OCI-M1 (cell line): ENCODE measurements at places on chromosomes 2 and 18.
A peak's percentile ranks its signal among the peaks of the same experiment; 100 is the strongest.

DNA sequence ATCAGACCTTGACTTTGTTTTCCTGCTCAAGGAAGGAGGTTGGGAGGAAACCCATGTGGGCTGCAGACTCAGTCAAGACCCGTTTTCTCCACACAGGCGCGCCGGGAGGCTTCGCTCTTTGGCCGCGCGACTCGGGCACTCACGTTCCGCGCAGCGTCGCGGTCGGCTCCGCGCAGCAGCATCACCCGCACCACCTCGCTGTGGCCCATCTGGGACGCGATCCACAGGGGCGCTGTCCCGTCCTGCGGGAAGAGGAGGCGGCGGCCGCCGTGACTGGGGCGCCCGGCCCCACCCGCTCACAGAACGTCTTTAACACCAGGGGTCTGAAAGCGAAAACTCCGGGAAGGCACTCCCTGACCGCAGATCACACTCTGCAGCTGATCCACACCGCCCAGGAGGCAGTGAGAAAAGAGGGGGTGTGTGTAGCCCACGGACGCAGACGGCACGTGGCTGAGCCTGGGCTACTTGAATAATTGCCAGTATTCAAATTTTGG, 33.1 kb upstream of the NPC1 start:
- no peak for DNase-seq

DNA sequence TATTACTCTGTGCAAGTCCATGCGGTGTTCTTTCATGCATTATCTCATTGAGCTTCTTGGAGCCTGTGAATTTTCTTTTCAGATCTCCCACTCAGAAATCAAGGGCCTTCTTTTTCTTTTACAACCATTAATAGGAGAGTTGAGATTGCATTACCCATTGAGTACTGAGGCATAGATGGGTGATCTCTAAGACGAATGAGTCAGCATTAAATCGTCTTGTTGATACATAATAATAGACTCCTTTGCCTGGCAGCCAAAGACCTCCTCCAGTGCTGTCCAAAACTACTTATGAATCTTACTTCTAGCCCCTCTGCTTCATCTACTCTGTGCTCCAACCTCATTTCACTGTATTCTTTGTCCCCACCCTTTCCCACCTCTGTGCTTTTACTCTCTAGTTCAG, 180.5 kb downstream of the AGPS start:
- DNase-seq = no peak

- DNase-seq = no peak
Observed at GRCh38 chr2:22329211-22330154, 1055.5 kb upstream of the KLHL29 start.

DNA sequence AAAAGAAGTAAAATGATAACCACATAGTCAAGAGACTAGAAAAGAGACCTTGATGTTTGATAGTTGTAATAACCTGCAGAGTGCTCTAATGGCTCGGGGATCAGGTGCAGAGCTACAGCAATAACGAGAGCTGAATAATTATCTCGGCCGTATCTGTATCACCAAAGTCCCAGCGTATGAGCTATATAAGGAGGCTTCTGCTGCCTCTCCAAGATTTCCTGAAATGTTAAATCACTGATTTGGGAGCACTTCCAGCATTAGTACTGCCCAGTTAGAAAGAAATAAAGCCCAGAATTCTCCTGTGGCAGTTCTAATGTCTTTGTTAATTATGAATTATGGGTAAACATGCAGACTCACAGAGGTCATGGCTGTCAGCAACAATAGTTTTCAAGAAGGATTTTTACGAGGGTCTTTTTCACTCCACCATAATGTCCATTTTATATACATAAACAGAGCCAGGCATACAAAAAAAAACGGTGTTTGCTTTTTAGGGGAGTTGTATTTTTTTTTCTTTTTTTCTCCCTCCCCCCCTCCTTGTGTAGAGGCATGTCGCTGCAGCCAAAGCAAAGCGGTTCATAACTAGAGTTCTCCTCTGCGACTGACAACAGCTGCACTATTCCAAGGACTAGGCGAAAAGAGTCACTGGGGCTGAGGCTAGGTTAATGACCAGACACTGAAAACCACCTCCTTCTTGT, 168.3 kb upstream of the VRK2 start:
- no peak for DNase-seq

DNA sequence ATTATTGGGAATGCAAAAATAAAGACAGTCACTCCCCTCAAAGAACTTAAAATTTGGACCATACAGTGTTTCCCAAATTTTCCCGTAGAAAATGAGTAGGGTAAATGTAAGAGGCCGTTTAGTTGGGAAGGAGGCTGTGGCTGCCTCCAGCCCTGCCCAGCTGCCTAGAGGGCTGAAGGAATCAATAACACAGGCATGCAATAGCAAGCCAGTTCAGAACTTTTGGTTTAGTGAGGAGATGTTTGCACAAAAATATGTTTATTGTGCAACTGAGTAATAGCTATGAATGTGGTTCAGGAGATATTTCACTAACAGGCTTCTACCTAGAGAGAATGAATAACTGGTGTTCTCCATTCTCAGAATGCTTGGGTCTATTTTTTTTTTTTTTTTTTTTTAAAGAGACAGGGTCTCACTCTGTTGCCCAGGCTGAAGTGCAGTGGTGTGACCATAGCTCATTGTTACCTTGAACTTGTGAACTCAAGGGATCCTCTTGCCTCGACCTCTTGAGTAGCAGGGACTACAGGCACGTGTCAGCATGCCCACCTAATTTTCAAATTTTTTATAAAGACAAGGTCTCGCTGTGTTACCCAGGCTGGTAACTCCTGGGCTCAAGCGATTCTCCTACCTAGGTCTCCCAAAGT, 23.6 kb downstream of the UGP2 start:
- no peak for DNase-seq

DNA sequence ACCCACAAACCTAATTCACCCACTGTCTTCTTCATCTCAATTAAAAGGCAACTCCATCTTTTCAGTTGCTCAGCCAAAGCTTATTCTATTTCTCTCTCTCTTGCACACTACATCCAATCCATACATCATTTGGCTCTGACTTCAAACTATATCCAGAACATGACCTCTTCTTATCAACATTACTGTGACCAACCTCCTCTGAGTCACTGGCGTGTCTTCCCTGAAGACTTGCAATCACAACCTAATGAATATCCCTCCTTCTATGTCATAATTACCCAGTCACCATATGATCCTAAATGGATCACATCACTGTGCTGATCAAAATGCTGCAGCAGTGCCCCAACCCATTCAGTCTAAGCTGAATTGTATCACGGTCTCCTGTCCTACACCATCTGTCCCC, 22.6 kb upstream of the SULT1C3 start:
- DNase-seq = peak; percentile 25

DNA sequence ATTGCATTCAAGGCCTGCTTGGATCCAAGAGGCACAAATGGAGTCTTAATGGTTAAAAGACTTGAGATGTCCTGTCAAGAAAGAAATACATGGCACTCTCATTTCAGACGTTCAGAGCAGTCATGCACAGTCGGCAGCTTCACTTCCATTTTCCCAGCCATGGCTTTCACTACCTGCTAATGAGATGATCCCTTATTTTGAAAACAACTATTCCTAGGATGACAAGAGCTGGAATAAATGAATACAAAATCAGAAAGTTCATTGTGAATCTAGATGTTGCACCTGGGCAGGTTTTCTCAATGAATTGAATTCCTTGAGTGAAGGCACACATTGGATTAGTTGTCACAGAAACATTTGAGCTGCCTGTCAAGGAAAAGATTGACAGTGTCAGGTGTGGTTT, 25.7 kb downstream of the ABCG5 start:
- no peak for DNase-seq

GRCh38 chr2:113390124-113390849, 47.2 kb upstream of the ZNG1B start:
- no peak for DNase-seq

DNA sequence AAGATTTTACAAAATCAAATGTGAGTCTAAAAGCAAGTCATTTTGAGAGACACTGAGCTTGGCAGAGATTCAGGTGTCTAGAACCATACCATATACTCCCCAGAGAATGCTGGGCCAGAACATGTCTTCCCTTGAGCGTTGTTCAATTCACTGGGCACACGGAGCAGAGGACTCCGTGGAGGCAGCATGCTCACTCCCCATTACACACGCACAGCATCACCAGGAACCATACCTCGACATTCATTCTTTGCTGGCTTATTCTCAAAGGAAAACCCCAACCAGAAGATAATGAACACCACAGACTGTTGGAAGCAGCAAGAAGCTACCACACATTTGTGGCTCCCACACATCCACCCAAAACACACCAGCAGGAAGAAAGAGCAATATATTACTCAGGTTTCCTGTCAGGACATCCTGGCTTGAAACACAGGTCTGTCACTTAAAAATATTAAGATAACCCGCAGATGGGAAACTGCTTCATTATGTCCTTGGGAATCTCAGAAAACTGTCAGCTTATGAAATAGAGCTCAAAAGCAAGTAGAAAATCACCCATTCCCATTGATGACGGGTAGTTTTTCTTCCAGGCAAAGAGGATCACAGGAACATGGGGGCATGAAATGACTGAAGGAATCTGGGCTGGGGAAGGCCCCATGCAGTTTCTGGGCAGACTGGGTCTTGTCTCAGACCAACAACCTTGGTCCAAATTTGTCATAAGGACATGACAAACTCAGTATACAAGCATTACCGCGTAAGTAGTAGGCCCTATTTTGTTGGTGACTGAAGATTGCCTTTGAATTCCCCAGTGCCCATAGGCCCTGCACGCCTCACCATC, 46.4 kb downstream of the PCBP1 start:
- no peak for DNase-seq

DNA sequence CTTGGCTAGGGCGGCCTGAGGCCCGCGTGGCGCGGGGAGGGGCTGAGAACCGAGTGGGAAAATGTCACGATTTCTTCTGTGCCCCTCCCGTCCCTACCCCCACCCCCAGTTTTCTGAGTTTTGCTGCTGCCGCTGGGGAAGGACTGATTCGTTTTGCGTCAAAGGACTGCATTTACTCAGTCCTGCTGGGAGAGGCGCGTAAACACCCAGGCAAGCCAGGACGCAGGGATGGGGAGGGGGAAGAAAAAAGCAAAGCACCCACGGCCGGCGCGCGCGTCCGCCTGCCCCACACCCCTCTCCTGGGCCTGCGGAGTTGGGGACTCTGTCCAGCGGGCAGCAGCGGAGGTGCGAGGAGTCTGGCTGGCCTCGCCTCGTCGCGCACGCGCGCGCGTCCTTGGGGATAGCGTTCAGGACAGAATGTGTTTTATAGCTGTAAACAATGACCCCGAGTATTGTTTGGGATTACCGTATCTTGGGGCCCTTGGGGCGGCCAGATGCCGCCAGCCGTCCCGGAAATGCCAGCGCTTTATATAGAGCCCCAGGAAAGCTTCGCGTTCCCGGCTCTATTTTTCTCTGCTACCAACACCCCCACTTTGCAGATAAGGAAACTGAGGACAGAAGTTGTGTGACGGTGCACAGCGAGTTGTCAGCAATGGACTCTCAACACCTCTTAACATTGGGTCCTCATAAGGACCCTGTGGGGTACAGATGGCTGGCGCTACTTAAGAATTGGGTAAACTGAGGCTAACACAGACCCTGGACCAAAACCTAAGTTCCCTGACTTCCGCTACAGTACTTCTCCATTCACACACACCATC, 1.7 kb upstream of the FOSL2 start:
- DNase-seq = no peak

DNA sequence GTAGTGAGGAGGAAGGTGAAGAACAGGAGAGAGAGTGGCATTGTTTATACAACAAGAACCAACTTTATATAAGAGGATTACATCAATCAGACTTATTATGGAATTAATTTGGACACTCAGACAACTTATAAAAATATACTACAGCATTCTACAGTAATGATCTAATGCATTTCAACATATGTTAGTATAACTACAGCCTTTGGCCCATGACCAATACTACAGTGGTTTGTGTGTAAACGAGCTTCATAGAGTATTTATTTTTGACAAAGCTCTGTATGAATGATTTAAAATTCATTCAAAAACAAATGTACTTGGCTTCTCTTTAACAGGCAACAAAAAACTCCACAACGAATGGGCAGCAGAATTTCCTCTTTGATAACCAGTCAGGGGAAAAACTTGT, 72.8 kb downstream of the ZNF521 start:
- no peak for DNase-seq

- DNase-seq = no peak
Observed at GRCh38 chr18:49051311-49051967, 100.7 kb upstream of the SMAD7 start.

- DNase-seq = no peak
Observed at GRCh38 chr2:204108781-204109295, 172.3 kb downstream of the ICOS start.

GRCh38 chr2:102250278-102250821, 61.0 kb upstream of the IL1RL1 start:
- DNase-seq = no peak

DNA sequence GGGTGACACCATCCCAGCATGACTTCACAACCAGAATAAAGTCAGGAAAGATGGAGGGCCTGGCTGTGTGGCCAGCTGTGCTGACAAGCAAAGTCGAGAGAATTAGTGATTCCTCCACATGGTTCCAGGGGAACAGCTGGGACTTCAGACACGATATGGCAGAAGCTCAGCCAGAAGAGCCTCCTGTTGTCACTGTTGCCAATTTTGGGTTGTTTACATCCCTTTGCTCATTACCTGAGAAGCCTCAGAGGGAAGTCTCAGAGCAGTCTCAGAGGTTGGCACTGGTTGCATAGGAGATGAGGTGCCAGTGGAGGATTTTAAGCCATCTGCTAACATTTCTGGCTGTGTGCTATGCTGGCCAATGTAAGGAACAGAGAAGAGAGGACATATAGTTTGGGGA, 16.0 kb downstream of the LINC00305 start:
- no peak for DNase-seq

GRCh38 chr2:95271381-95271971, 2.8 kb upstream of the PROM2 start:
- DNase-seq = no peak

DNA sequence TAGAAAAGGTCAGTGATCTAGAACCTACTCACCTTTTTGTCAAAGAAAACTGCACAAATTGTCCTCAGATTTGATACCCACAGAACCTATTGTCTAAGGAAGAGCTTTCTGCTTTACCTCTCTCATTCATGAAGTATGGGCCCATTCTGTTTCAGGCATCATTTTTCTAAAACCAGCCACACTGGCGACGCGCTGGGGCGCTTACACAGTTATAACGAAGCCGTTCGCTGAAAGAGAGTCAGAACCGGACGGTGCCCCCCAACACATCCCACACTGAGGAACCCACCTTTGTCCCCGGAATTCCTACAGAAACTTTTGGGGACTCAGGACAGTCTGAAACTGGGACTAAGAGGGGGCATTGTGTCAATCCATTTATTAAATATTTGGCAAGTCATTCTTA, 206.3 kb upstream of the HAAO start:
- no peak for DNase-seq

- DNase-seq = no peak
Observed at GRCh38 chr2:37573451-37574388, 97.7 kb downstream of the CDC42EP3 start.

DNA sequence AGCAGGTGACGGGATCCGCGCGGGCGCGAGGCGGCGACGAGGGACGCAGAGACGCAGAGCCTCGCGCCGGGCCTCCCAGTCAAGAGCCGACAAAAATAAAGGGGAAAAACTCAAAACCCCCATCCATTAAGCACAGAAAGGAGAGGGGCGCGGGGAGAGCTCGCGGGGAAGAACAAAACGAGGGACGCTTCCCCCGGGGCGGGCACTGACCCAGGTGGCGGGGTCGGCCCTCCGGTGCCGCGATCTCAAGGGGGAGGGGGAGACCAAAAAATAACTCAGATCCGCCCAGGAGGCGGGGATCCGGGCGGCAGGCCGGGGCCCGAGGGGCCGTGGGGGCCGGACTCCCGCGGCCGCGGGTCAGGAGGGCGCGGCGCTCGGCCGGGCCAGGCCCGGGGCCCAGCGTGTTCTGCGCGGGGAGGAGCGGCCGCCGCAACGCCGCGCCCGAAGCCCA, 597 bp downstream of the RNF103 start:
- DNase-seq = peak; percentile 69

- DNase-seq = no peak
Observed at GRCh38 chr2:229417916-229418315, 146.8 kb upstream of the PID1 start.
